Esophagus muscularis mucosa (tissue), 4 donors: ENCODE measurements at places on chromosomes 7 and 10. TPM values are rescaled to one million over a fixed set of nuclear protein-coding genes. Genes with fewer than 3 reads are reported as not detected.

DNA sequence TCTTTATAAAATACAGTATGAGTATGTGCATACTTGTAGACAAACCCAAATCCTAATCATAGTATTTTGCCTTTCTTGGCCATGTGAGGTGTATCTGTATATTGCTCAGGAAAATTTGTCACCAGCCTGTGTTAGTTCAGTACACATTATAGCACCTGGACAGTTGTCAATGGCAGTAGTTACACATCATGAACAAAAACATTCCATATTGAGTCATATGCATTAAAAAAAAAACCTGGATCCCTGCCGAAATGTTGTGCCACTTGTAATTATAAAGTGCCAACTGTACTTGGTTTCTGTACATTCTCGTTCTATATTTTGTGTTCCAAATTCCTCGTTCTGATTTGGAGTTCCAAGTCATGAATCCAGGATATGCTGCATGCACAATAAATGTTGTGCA, 410.4 kb downstream of the INHBA start:
- DNase-seq: no peak
- H3K4me1 ChIP-seq: no peaks in the 10 kb centered on the region
- no peaks in the 10 kb centered on the region for H3K27me3 ChIP-seq

- no peaks in the 10 kb centered on the region for H3K27me3 ChIP-seq
- H3K4me3 ChIP-seq: peak overlapping the region; percentile 34
- no peak overlapping the region for H3K27ac ChIP-seq
These were observed 67.9 kb downstream of the ZNF680 start for GRCh38 chr7:64494912-64495461.

Gene IFIT1
- total RNA-seq: 15.4 TPM

Gene COL13A1
- total RNA-seq: 4.2 TPM

DNA sequence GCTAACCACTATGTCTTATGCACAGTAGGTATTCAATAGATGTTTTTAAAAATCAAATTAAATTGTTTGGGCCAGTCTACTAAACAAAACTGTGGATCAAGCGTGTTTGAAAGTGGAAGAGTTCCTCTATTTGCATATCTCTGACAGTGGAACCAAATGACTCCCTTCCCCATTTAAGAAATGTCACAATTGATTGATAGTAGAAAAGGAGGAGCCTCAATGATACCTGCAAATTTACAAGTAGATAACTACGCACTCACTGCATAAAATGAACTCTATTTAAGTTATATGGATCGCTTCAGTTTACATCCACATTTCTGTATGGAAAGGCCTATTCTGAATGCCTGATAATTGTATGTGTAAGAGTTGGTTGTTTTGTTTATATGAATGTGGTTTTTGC, 163.3 kb upstream of the MTPN start:
- H3K36me3 ChIP-seq: no peaks in the 10 kb centered on the region
- H3K4me3 ChIP-seq: no peak overlapping the region
- H3K4me1 ChIP-seq: no peaks in the 10 kb centered on the region
- no peaks in the 10 kb centered on the region for H3K27me3 ChIP-seq
- no peak for DNase-seq

Gene TUBAL3
- not detected for total RNA-seq

GRCh38 chr7:158252081-158252836, 335.4 kb downstream of the PTPRN2 start:
- H3K27ac ChIP-seq: no peak overlapping the region
- no peak overlapping the region for H3K4me3 ChIP-seq
- no peak for DNase-seq
- H3K36me3 ChIP-seq: no peaks in the 10 kb centered on the region

DNA sequence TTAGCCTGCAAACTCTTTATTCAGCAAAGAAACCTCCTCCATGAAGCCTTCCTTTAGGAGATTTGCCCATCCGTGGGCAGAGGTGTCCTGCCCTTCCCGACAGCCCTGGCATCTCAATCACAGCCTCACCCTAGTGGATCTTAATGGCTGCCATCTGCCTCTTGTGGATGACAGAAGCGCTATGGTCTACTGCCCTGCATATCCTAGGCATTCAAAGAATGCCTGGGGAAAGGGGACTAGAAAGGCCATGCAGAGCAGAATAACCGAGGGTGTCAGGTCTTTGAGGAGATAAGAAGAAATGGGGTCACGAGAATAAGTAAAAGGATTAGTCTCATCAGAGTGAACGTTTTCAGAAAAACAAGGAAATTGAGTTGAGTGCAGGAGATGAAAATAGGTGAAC, 57.7 kb upstream of the SPOCK2 start:
- H3K4me3 ChIP-seq: no peak overlapping the region
- H3K27me3 ChIP-seq: no peaks in the 10 kb centered on the region
- no peaks in the 10 kb centered on the region for H3K36me3 ChIP-seq
- no peaks in the 10 kb centered on the region for H3K4me1 ChIP-seq
- H3K27ac ChIP-seq: no peak overlapping the region

Gene SPDYE6
- total RNA-seq: not detected

GRCh38 chr7:100888291-100888987, 1.1 kb downstream of the UFSP1 start:
- H3K4me1 ChIP-seq: peaks cover 32% of the 10 kb centered on the region
- peak overlapping the region; percentile 95 for H3K27ac ChIP-seq
- no peaks in the 10 kb centered on the region for H3K27me3 ChIP-seq
- no peak for DNase-seq
- peak overlapping the region; percentile 63 for H3K4me3 ChIP-seq

GRCh38 chr10:69663369-69663947, 33.4 kb downstream of the FAM241B start:
- no peak overlapping the region for H3K27ac ChIP-seq
- H3K4me3 ChIP-seq: no peak overlapping the region
- H3K4me1 ChIP-seq: no peaks in the 10 kb centered on the region
- DNase-seq: no peak
- no peaks in the 10 kb centered on the region for H3K27me3 ChIP-seq

GRCh38 chr10:88923520-88923919, 29.1 kb downstream of the ACTA2 start:
- no peak for DNase-seq
- peaks cover 15% of the 10 kb centered on the region for H3K4me1 ChIP-seq
- H3K27me3 ChIP-seq: no peaks in the 10 kb centered on the region
- H3K4me3 ChIP-seq: no peak overlapping the region
- no peak overlapping the region for H3K27ac ChIP-seq

DNA sequence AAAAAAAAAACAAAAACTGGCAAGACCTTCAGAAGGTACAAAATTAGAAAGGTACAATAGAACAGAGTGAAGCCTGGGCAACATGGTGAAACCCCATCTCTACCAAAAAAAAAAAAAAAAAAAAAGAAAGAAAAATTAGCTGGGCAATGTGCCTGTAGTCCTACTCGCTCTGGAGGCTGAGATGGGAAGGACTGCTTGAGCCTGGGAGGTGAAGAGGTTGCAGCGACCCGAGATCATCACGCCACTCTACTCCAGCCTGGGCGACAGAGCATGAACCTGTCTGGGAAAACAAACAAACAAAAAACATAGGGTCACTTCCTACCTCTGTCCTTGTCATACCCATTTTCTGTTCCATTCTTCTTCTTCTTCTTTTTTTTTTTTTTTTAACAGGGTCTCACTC, 45.6 kb upstream of the DLG5 start:
- peaks cover 60% of the 10 kb centered on the region for H3K4me1 ChIP-seq
- H3K4me3 ChIP-seq: no peak overlapping the region
- peaks cover 12% of the 10 kb centered on the region for H3K36me3 ChIP-seq
- peak overlapping the region; percentile 94 for H3K27ac ChIP-seq

- no peak for DNase-seq
- peaks cover 26% of the 10 kb centered on the region for H3K4me1 ChIP-seq
- no peaks in the 10 kb centered on the region for H3K27me3 ChIP-seq
These were observed 274.3 kb upstream of the PODXL start for GRCh38 chr7:131830681-131831080.

Gene C10orf53
- total RNA-seq: not detected

DNA sequence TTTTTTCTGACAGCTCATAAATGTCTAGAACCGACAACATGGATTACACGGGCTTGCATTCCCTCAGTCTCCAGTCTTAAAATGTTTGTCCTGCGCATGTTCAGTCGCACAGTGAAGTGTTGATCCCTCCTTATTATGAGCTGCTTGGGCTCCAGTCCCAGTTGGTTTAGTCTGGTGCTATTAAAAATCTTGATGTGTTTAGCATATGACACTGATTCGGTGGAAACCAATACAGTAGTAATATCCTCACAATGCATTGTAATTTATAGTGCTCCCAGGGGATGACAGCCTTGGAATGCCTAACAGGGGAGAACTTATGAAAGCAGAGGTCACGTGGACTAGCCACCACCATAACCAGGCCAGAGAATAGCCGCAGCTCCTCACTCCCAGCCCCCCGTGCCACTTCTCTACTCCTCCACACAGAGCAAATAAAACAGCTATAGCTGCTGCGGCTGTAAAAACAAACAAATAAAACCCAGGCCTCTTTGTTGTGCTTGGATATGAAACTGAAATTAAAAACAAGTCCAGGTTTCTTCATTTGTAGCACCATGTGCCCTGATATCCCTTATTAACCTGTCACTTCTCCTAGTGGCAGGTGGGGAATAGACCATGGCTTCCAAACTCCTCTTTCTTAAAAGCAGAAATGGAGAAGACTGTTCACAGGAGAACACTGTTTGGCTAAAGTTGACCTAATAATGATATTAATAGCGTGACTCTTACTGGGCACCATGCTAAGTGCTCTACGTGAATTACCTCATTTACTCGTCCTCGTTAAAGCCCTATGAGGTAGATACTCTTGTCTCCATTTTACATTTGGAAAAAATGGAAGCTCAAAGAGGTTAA, 7.7 kb downstream of the DPCD start:
- H3K4me3 ChIP-seq: no peak overlapping the region
- H3K4me1 ChIP-seq: no peaks in the 10 kb centered on the region
- no peak overlapping the region for H3K27ac ChIP-seq
- no peaks in the 10 kb centered on the region for H3K27me3 ChIP-seq
- no peak for DNase-seq

DNA sequence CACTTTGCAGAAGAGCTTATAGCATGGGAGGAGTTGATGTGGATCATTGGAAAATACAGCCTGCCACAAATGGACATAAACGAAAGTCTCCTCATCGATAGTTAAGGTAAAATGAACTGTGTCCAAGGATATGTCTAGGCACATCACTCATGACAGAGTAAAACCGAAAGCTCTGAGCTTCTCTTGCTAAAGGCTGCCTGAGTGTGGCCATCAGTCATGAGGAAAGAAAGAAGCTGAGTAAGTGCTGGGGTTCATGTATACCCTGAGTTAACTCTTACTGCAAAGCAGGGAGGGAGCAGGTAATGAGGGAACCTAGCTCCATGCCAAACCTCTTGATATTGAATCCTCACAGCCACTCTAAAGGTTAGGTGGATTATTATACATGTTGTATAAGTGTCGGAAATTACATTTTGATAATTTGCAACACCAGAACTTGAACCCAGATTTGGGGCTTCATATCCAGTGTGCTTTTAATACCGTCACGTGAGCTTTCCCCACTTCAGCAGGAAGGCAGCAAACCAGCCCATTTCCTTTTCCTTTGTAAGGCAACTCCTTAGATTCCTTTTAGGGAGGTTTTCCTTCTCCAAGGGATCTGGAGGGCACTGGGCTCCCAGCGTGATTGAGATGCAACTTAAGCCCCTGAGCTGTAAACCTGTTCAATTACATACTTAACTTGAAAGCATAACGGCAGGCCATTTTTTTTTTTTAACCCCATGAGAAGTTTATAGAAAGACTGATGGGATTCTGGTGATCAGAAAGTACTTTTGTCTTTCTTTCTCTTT, 215.0 kb downstream of the PHF14 start:
- no peaks in the 10 kb centered on the region for H3K27me3 ChIP-seq
- no peaks in the 10 kb centered on the region for H3K36me3 ChIP-seq
- DNase-seq: no peak

DNA sequence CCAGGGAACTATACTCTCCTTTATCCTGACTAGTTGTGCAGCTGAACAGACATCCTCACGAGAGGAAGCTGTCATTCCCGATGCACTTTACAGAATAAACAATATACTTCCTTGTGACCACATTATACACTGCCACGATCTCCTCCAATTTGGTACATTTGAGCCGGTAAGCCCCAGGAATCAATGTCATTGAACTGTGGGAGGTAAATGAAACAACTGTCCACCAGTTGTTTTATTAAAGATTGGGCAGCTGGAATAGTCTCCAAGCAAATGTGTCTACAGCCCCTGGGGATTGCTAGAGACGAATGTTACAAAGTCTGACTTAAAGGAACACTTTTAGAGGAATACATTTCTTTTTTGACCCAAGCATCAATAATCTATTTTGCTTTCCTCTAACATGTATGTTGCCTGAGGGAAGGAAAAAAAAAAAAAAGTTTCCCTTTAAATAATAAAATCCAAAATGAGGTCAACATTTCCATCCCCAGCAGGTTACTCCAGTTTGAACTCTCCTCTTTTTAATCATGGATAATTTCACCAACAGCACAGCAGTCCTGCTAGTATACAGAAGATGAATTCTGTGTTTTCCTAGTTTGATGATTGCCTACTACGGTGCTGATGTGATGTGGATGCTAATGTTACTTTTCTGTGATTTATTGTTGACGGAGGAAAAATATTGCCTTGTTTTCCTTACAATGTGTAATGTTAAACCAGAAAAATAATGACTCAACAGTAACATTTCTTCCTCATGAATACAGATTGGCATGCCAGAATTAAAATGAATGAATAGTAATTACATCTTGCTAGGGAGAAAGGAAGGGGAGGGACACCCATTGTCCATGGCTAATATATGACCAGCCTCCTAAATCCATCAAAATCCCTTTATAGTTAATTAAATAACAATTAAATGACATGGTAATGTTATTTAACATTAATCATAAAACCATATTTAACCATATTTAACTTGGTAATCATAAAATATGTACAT, 360.9 kb downstream of the NEBL start:
- no peak overlapping the region for H3K27ac ChIP-seq
- no peaks in the 10 kb centered on the region for H3K36me3 ChIP-seq
- no peaks in the 10 kb centered on the region for H3K4me1 ChIP-seq
- no peak for DNase-seq
- no peak overlapping the region for H3K4me3 ChIP-seq
- H3K27me3 ChIP-seq: no peaks in the 10 kb centered on the region

DNA sequence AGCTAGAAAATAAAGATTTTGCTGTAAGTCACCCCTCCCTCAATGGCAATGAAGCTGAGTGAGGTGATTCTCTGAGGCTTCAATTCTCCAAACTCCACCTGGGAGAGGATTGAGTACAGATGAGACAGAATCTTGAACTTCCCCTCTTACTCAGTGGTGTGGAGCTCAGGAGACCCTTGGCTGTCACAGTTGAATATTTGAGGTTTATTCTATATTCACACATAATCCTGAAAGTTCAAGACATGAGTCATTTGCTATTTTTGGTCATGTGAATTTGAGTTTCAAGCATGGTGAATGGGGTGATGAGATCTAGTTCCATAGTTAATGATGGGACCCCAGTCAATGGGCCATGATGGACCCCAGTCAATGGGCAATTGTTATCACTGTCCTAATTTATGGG, 13.9 kb upstream of the TECTB start:
- no peak overlapping the region for H3K4me3 ChIP-seq
- H3K27ac ChIP-seq: no peak overlapping the region
- DNase-seq: no peak
- H3K27me3 ChIP-seq: no peaks in the 10 kb centered on the region
- H3K4me1 ChIP-seq: no peaks in the 10 kb centered on the region
- no peaks in the 10 kb centered on the region for H3K36me3 ChIP-seq
